AG10803 (cell line): ENCODE measurements at places on chromosomes 13 and 19.

- DNase-seq, result no peak
These were observed 92.5 kb downstream of the ITGBL1 start for GRCh38 chr13:101544979-101545378.

GRCh38 chr13:94050686-94051085 is 428.8 kb downstream of the DCT start:
- DNase-seq, result no peak

DNA sequence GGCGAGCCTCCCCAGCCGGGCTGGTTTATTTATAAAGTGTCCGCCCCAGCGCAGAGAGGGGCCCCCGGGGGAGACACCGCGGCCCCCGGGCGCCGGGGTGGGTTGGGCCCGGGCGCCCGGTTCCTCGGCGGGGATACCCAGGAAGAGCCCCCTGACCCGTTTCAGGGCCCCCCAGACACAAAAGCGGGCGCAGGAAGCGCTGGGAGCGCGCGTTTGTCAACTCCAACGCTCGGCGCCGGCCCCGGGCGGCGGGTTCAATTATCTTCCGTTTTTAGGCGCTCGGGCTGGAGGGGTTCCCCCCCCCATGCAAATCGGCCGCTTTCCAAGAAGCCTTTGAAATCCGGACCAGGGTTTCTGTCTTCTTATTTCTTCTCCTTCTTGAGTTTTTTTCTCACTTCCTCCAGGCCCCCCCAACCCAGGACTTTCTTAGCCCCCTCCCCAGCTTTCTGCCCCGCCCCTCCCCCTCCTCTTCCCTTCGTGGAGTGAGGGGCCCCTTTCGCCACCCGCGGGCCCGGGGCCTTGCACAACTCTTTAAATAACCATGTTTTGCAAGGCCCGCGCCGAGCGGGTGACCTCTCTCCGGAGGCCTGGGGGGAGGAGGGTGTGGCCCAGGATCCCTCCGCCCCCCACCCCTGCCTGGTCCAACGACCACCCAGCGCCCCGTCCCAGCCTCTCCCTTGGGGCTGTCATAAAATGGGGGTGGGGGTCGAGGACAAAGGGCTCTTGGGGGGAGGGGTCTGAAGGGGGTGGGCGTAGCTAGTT is 935 bp downstream of the ARID3A start:
- peak; percentile 56 for DNase-seq

- DNase-seq, result no peak
These were observed 289.8 kb downstream of the MTUS2 start for GRCh38 chr13:29109987-29110386.

GRCh38 chr19:29076963-29077362 is 136.0 kb downstream of the UQCRFS1 start:
- no peak for DNase-seq

GRCh38 chr19:887072-887471 is 5.9 kb downstream of the MED16 start:
- peak; percentile 86 for DNase-seq

DNA sequence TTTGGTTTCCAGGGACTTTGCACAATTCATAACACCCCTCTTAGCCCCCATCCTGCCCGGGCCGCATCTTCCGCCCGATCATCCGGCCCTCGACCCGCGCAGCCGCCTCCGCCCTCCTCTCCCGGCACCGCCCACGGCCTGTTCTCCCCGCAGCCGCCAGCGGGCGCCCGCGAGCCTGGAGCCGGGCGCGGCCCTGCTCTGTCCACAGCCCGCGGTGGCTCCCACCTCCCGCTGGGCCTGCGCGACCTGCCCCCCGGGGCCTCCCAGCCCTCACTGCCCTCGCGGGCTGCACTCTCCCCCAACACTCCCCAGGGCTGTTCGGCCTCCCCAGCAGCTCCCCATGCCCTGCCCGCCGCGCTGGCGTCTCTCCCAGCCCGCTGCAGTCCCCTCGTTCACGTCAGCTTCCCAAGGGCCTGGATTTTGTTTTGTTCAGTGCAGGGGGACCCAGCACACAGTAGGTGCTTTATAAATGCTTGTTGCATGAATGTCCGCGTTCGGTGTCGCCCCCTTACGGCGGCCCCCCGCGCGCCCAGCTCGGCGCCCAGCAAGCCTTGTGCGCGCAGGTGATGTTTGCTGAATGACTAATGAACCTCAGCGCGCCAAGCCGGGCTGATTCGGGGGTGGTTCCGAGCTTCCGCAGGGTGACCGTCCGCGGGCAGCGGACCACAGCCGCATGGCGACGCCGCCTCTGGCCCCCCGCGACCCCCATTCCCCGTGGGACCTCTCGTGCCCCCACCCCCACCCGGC is 4.6 kb upstream of the APC2 start:
- peak; percentile 29 for DNase-seq

- DNase-seq, result no peak
These were observed 453.3 kb downstream of the TSHZ3 start for GRCh38 chr19:30895946-30896345.

DNA sequence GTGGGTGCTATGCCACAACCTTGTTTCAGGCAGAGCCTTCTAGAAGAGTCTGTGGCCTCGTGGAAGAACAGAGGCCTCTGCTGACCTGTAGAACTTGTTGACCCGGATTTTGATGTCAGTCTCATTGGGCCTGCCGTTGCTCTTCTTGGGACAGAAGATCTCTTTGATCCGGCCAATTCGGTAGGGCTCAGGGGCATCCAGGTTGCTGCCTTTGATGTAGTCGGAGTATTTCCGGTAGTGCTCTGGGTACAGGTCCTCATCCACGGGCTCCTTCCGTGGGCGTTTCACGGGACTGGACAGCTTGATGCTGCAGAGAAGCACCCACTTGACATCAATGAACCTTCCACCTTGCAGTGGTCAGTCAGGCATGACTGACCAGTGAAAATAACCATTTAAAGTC is 24.0 kb upstream of the EIF3G start:
- DNase-seq, result no peak

DNA sequence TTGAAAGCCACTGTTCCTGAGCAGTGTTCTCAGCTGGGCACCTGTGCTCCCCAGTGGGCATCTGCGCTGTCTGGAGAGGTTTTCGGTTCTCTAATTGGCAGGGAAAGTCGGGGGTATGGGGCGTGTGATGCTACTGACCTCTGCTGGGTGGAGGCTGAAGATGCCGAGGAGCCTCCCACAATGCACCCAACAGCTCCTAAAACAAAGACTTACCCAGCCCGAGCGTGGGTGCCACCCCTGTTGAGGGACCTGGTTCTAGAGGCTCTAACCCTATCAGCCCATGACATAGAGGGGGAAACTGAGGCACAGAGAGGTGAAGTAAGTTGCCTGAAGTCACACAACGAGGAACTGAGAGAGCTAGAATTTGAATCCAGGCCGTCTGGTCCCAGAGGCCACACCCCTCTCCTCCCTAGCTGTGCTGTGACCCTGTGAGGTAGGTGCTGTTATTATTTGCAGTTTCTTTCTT is 2.3 kb downstream of the SPACA4 start:
- peak; percentile 43 for DNase-seq

DNA sequence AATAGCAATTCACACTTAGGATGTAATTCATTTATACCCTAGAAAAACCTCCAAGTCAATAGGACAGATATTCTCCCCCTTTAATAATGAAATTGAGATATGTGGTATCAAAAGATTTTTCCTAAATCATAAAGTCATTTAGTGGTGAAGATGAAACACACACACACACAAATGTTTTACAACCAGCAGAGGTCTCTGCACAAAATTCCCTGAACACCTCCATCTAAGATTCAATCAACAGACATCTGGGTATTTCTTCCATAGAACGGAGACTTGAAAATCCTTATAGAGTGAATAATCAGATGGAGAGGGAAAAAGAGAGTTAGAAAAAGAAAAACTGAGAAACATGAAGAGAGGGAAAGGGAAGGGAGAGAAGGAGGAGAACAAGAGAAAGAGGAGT is 52.8 kb downstream of the MYCBP2 start:
- DNase-seq, result no peak

DNA sequence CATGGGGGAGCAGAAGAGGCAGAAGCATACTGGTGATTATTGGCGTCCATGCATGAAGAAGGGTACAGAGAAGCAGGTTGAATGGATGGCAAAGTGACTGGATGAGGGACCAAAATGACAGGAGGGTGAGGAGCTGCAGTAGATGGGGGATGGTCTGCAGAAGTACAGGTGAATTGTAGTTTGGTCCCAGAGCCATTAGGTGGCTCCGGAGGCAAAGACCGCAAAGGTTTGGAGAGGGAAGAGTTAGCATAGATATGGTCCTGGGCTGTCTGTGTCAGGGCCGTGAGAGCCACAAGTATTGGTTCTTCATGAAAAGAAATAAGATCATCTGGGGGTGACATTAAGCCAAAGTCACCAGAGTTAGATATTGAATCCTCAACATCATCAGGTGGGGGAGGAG is 59.0 kb upstream of the ZNF726 start:
- no peak for DNase-seq

DNA sequence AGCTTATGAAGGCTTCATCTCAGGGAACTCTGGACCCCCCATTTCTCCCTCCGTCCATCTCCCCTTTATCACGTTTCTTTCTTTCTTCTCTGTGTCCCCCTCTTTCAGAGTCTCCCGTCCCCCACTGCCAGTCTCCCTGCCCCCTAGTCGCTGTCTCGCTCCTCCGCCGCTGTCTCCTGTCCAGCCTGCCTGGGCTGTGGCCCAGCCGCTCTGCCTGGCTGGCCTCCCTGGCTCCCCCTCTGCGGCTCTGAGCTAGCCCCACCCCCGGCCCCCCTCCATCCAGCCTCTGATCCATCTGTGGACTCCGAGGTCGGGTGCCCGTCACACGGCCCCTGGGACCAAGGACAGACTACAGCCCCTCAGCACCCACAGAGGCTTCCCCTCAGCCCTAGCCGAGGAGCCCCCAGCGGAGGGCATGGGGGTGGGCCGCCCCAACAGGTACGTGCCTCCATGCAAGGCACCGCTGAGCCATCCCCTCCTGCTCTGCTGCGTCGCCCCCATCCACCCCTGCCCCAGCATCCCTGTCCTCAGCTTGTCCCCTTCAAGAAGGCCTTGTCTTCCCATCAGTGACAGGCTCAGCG is 1.1 kb upstream of the KCNJ14 start:
- no peak for DNase-seq

DNA sequence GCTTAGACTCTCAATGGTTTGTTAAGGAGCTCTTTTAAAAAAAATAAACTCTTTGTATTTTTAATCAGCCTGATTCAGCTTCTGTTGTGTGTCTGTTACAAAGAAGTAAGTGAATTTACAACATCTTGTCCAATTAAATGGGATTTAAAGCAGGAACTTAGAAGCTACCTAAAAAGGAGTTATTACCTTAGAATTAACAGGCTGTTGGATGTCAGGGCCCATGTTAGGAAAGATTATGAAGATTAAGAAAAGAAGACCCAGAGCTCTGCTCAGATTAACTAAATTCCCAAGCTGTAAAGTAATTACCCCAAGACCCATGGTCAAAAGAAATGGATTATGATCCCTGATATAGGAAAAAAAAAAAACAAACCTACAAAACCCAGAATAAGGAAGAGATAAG is 44.1 kb upstream of the ZNF780A start:
- DNase-seq, result no peak

- DNase-seq, result peak; percentile 99
These were observed 26.1 kb downstream of the GAS6 start for GRCh38 chr13:113837560-113838355.

- no peak for DNase-seq
These were observed 7.8 kb upstream of the MKNK2 start for GRCh38 chr19:2058570-2059421.

DNA sequence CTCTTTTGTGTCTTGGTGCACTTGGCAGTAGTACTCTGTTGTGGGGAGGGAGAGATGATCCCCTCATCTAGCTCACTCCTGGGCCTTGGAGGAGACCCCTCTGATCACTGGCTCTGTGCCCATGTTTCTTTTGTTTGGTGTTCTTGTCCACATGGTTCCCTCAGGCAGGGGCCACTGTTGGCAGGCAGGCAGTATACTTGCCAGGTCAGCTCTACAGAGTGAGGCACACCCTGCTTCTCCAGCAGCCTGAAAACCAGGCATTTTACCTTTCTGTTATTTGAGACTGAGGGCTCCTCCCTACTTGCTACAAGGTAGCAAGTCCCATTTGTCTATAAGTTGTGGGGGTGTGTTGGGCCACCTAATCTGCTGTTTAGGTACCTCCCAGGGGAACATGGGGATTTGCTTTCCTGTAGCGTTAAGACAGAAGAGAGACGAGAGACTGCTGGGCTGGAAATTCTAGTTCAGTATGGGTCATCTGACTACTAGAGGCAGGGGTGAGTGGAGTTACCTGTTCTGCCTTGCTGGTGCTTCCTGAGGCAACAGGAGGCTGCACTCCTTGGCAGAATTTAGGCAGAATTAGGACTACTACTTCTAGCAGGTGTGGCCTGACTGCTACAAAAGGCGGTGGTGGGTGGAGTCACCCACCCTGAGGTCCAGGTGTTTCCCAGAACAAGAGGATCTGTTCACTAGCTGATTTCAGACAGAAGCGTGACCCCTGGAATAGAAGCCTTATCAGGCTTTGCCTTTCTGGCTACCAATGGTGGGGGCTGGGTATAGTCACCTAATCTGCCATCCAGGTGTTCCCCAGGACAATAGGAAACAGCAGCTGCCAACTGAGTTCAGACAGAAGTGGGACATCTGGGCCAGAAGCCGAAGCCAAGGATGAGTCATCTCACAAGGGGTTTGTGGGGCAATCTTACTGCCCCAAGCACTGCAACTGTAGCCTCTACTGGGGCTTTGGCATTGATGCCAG is 843.0 kb upstream of the ATXN8OS start:
- DNase-seq, result no peak

- DNase-seq, result no peak
These were observed 12.3 kb upstream of the TNFSF13B start for GRCh38 chr13:108257248-108257647.

DNA sequence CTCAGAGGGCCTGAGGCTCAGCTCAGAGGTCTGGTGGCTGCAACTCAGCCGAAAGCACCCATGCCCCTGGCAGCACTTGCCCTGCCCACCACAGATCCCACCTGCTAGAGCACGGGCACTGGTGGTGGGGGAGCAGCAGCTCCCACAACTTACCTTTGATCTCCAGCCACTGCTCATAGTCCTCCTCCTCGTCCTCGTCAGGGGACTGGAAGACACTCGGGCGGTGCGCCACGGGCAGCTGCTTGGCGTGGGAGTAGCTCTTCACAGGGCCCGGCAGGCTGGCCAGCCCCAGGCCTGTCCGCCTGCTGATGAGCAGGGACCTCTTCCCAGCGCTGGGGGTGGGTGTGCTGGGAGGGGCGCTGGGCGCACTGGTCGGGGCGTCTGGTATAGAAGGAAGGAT is 14.6 kb downstream of the SUGP1 start:
- DNase-seq, result no peak

DNA sequence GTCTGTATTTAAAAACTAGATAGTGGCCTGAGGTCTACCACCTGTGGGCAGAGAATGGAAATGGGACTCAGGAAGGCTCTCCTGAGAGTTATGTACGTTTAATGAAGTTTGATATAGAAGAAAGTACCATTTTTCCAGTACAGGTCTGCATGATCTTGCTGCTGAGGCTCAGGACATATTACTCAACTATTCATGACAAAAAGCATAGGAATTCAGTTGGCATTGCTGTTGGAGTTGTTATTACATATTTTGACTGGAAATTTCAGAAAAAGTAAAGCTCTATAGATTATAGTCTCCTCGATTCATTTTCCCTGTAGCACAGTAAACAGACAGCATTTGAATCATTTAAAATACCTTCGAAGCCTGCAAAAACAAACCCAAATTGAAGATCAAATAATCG is 469.8 kb downstream of the DCT start:
- peak; percentile 69 for DNase-seq

GRCh38 chr19:15123900-15124299 is 16.7 kb downstream of the SYDE1 start:
- DNase-seq, result peak; percentile 29
